Muscle of leg (tissue), 16 donors: ENCODE measurements at places on chromosomes 12 and 14. TPM values are rescaled to one million over a fixed set of nuclear protein-coding genes. Genes with fewer than 3 reads are reported as not detected.

GRCh38 chr14:23300687-23301223 lies 1.9 kb downstream of the PPP1R3E start:
- H3K4me1 ChIP-seq: peaks cover 19% of the 10 kb centered on the region
- H3K36me3 ChIP-seq: peaks cover 25% of the 10 kb centered on the region
- H3K27me3 ChIP-seq: no peaks in the 10 kb centered on the region
- DNase-seq: peak; percentile 55
- H3K4me3 ChIP-seq: peak overlapping the region; percentile 79

DNA sequence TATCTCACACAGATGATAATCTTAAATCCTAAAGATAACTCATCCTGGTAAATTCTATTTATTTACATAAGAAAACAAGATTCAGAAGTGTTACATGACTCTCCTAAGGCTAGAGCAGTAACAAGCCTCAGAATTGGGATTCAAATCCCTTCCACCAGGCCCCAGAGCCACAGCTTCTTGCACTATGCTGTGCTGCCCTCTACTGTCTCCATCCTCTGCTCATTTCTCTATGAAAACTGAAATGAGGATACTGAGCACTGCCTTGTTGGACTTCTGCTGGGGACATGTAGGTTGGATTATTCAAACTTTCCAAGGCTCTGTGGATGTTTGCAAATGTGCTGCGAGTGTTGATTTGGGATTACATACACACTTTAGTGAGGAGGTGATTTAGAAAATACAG lies 23.5 kb upstream of the C12orf50 start:
- no peaks in the 10 kb centered on the region for H3K4me1 ChIP-seq
- no peaks in the 10 kb centered on the region for H3K27me3 ChIP-seq
- no peak overlapping the region for H3K4me3 ChIP-seq
- DNase-seq: peak; percentile 5
- peaks cover 15% of the 10 kb centered on the region for H3K36me3 ChIP-seq

DNA sequence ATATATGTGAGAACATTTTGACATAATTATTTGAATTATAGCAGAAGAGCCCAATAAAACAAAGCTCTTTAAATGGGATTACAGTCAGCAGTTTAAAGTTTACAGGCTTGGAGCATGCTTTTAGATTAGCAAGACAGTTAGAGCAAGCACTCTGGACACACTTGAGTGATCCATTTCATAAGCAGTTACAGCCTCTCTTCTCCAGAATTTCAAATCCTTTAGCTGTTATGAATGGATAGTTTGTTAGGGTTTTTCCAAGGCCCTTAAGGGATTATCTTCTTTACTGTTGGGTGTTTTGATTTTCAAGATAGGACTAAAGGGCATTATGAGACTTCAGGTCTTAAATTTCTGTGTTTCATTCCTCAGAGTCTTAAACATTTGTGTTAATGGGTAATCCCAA lies 36.3 kb downstream of the BEST3 start:
- no peaks in the 10 kb centered on the region for H3K27me3 ChIP-seq
- DNase-seq: no peak
- peaks cover 2% of the 10 kb centered on the region for H3K36me3 ChIP-seq
- H3K4me1 ChIP-seq: no peaks in the 10 kb centered on the region
- H3K4me3 ChIP-seq: no peak overlapping the region

DNA sequence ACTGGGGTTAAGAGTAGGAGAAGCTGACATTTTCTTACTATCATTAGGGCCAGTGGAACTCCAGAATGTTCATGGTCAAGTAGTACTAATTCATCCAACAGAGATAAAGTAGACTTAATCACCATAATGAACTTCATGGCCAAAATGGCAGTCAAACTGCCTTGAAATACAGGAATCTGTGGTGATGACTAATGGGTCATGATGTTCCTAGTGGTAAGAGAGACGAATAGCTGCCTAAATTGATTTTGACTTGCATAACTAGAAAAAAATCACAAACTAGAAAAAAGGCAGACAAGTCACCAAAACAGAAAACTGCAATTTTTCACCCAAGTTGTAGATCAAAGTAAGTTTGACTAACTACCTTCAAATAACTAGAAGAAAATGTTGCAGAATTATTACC lies 138.5 kb downstream of the MGAT4C start:
- no peak overlapping the region for H3K27ac ChIP-seq
- no peaks in the 10 kb centered on the region for H3K27me3 ChIP-seq
- no peak overlapping the region for H3K4me3 ChIP-seq
- no peaks in the 10 kb centered on the region for H3K4me1 ChIP-seq

MANSC4 gene
- not detected for total RNA-seq

DNA sequence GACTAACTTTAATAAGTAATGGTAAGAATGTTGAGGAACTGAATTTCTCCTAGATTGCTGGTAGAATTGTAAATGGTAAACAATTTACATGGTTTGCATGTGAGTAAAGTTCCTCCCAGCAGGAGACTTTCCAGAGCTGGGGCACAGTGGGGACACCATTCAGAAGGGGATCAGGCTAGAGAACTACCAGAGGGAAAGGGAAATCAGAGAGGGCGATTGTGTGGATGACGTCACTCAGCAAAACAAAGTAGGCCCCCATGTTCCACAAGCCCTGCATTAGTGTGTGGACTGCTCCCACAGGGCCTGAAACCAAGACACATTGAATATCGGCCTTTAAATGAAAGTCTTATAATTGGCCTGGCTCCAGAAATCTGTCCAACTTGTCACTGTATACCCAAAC lies 9.5 kb downstream of the RNASE11 start:
- H3K4me3 ChIP-seq: no peak overlapping the region
- no peaks in the 10 kb centered on the region for H3K27me3 ChIP-seq
- H3K4me1 ChIP-seq: no peaks in the 10 kb centered on the region
- no peak for DNase-seq
